ENCODE measurements at places on chromosomes 16 and 17. TPM values are rescaled to one million over a fixed set of nuclear protein-coding genes. Genes with fewer than 3 reads are reported as not detected.

The SEPTIN1 gene
- total RNA-seq = 4.2 TPM

- H3K27ac ChIP-seq = no peak overlapping the region
- no peaks in the 10 kb centered on the region for H3K36me3 ChIP-seq
- no peaks in the 10 kb centered on the region for H3K27me3 ChIP-seq
- H3K4me3 ChIP-seq = no peak overlapping the region
Measured at GRCh38 chr17:33667671-33668070, 374.6 kb upstream of the ASIC2 start.

GRCh38 chr16:80744856-80745255, 59.5 kb downstream of the CDYL2 start:
- no peaks in the 10 kb centered on the region for H3K36me3 ChIP-seq
- H3K4me3 ChIP-seq = no peak overlapping the region
- no peak overlapping the region for H3K27ac ChIP-seq
- no peaks in the 10 kb centered on the region for H3K27me3 ChIP-seq
- H3K4me1 ChIP-seq = no peaks in the 10 kb centered on the region
- DNase-seq = no peak

DNA sequence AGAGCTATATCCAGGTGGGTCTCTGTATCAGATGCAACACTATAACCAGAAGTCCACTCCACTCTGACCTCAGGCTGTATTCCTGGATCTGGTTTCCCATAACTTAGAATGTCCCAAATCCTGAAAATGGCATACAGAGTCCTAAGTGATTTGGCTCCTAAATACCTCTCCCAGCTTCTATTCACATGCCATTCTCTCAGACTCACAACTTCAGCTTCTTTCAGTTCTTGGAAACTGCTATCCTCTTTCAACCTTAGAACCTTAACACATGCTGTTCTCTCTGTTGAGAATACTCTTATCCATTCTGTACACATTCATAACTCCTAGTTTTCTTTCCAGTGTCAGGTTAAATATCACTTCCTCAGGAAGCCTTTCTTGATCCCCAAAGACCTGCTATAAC, 132.0 kb downstream of the BRIP1 start:
- H3K27ac ChIP-seq = no peak overlapping the region
- H3K27me3 ChIP-seq = no peaks in the 10 kb centered on the region
- no peak overlapping the region for H3K4me3 ChIP-seq
- no peak for DNase-seq
- H3K36me3 ChIP-seq = no peaks in the 10 kb centered on the region

The CD300A gene
- 8.0 TPM for total RNA-seq

GRCh38 chr17:67431249-67432015, 54.4 kb downstream of the PITPNC1 start:
- H3K27ac ChIP-seq = no peak overlapping the region
- H3K4me3 ChIP-seq = no peak overlapping the region
- H3K4me1 ChIP-seq = no peaks in the 10 kb centered on the region

The UMOD gene
- not detected for total RNA-seq

DNA sequence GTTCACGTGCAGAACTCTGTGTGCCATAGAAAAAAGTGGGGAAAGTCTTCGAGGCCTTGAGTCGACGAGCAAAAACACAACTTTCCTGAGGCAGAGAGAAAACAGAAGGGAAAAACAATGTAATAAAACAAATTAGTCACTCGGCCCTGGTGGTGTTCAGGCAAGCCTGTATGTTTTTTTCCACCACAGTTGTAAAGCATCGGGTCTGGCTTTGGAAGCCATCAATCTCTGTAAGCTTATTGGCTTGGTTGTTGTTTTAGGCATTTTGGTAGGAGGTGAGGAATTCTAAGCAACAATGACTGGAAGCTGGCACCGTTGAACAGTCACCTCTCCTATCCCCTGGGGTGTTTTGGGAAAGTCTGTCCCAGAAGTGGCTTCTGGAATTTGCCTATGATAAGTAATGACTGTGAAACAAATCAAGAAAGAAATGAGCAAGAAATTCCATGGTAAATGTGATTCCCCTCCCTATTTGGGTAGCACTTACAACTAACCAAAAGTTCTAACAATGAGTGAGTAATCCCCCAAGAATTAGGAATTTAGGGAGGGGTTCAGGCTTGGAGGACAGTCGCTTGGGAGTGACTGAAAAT, 2.8 kb downstream of the CDH13 start:
- no peaks in the 10 kb centered on the region for H3K36me3 ChIP-seq
- no peaks in the 10 kb centered on the region for H3K27me3 ChIP-seq
- peaks cover 74% of the 10 kb centered on the region for H3K4me1 ChIP-seq
- DNase-seq = no peak
- H3K4me3 ChIP-seq = peak overlapping the region; percentile 85

DNA sequence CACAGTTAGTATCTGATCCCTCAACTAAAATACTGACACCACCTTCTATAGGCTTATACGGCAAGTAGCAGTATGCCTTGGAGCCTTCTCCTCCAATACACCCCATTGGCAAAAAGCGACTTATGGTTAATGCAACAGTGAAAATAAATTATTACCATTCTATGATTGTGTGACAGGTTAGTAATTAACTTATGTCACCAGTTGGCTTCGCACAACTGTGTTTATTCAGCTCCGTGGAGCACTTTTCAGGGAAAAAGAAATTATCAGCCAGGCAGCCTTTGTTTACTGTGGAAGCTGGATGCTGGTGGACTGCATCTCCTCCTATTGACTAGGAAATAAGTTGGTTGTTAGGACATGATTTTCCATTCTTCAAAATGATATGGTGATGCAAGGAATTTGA, 833.8 kb upstream of the RBFOX1 start:
- H3K4me3 ChIP-seq = no peak overlapping the region
- H3K27me3 ChIP-seq = no peaks in the 10 kb centered on the region
- no peak for DNase-seq
- no peaks in the 10 kb centered on the region for H3K4me1 ChIP-seq

DNA sequence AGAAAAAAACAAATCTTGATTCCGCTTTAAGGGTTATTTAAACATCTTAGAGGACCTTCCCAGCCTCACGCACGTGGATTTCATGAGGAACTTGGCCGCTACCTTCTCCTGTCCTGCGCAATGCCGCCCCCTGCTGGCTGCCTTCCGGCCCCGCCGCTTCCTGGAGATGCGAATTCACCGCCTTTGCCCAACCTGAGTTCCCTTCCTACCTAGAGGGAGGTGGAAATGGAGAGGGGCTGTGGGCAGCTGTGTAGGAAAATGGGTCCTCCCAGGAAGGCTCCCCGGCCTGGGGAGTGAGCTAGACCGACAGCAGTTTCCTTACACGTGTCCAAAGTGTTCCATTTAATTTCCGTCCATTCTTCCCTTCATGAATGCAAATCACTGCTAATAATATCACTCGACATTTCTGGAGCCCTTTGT, 1.0 kb upstream of the ABCC12 start:
- H3K36me3 ChIP-seq = no peaks in the 10 kb centered on the region
- peak; percentile 11 for DNase-seq
- H3K4me3 ChIP-seq = no peak overlapping the region
- H3K4me1 ChIP-seq = no peaks in the 10 kb centered on the region

DNA sequence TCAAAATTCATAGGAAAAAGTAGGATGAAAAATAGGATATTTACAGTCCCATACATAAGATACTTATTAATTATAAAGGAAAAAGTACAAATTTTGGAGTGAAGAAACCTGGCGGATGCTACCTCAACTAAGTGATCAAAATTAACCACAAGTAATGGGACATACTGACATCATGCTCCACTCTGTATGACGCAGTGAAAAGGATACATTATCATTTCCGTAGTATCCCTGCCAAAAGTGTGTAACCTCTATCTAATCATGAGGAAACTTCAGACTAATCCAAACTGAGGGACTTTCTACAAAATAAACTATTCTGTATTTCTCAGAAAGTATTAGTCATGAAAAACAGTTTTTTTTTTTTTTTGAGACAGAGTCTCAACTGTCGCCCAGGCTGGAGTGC, 60.5 kb downstream of the TRIM37 start:
- no peak for DNase-seq
- peaks cover 31% of the 10 kb centered on the region for H3K36me3 ChIP-seq
- no peak overlapping the region for H3K4me3 ChIP-seq
- no peaks in the 10 kb centered on the region for H3K27me3 ChIP-seq

The ASPHD1 gene
- total RNA-seq = not detected

The CCL3 gene
- total RNA-seq = 7.3 TPM

DNA sequence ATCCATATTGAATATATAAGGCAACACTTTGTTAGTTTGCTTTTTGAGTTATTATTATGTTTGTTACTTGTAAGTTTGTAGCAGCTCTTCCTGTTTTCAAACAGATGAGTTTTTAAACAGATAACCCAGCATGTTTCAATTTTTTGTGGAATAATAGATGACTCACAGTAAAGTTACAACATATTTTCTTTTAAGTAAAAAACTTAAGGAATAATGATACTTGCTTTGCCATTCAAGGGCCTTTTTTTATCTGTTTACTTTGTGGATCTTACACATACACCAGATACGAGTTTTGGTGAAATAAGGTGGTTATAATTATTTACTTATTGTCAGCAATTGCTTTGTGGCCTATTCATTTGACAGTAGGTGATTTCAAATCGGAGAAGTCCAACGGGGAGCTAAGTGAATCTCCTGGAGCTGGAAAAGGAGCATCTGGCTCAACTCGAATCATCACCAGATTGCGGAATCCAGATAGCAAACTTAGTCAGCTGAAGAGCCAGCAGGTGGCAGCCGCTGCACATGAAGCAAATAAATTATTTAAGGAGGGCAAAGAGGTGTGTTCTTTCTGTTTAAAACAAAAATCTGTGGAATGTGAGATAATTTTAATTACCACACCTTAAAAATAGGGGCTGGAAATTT, 66.3 kb downstream of the BPTF start:
- no peaks in the 10 kb centered on the region for H3K27me3 ChIP-seq
- H3K4me1 ChIP-seq = no peaks in the 10 kb centered on the region
- DNase-seq = no peak
- H3K4me3 ChIP-seq = no peak overlapping the region

- DNase-seq = no peak
- peak overlapping the region; percentile 55 for H3K27ac ChIP-seq
- H3K4me3 ChIP-seq = no peak overlapping the region
- no peaks in the 10 kb centered on the region for H3K36me3 ChIP-seq
- H3K4me1 ChIP-seq = peaks cover 35% of the 10 kb centered on the region
Measured at GRCh38 chr17:49779739-49780231, 8.7 kb upstream of the KAT7 start.

DNA sequence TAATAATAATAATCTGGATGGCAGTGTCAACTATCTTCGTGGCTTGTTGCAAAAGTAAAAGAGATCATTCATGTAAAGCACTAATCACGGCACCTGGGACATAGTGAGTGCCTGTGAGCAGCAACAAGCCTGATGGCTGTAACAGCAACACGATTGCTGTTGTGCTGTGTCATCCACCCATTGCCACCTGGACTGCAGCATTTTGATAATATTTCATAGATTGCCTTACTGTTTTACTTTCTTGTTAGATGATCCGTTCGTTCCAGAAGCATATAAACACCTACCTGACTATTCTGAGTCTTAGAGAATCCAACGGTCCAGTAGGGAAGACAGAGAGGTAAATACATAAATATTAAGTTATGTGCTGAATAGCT, 3.1 kb upstream of the MRPS23 start:
- H3K36me3 ChIP-seq = no peaks in the 10 kb centered on the region
- peaks cover 40% of the 10 kb centered on the region for H3K4me1 ChIP-seq
- no peak for DNase-seq
- H3K27ac ChIP-seq = peak overlapping the region; percentile 92

The TP53TG3B gene
- not detected for total RNA-seq

- no peak overlapping the region for H3K4me3 ChIP-seq
- no peaks in the 10 kb centered on the region for H3K27me3 ChIP-seq
- no peaks in the 10 kb centered on the region for H3K36me3 ChIP-seq
- no peaks in the 10 kb centered on the region for H3K4me1 ChIP-seq
- no peak overlapping the region for H3K27ac ChIP-seq
- DNase-seq = no peak
Measured at GRCh38 chr17:2974347-2974746, 89.1 kb downstream of the OR1D5 start.

DNA sequence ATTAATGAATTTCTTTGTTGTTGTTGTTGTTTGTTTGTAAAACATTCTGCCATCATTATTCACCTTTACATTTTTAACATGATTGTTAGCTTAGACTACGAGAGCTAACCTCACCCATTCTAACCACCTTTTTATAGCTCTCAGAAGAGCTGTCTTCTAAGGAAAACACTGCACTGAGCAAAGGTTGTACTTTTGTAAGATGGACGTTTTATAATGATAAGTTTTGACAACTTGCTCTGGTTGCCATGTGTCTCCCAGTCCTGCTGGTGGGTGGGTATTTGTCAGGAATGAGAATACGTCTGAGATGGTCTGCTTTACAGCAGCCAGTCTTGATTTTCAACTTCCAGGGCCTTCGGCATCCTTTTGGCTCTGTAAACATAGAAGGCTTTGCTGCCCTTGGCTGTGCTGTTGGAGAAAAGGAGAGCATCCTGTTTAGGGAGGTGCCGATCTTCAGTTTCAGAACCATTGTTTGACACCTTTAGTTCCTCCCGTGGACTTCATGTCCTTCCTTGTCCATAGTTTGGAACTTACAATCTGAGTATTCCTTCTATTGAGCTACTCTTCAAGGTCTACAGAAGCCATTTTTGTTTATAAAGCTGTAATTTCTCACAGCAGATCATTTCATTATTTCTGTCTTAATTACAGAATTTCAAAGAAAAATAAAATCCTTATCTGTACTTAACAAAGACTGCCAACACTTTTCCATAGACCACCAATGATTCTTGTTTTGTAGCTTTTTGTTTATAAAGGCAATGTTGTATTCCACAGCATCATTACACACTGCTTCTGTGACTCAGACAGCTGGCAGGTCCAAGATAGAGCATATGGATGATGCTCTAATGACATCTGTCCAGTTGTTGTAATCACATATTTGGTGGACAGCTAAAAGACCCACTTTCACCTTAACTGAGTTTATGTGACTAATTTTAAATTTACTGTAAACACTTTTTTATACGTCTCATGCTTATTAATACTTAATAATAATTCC, 270.1 kb upstream of the TBX2 start:
- peaks cover 21% of the 10 kb centered on the region for H3K4me1 ChIP-seq
- H3K27ac ChIP-seq = peak overlapping the region; percentile 56
- H3K27me3 ChIP-seq = no peaks in the 10 kb centered on the region
- no peaks in the 10 kb centered on the region for H3K36me3 ChIP-seq
- no peak for DNase-seq
- no peak overlapping the region for H3K4me3 ChIP-seq

- no peak overlapping the region for H3K4me3 ChIP-seq
- H3K27ac ChIP-seq = no peak overlapping the region
- H3K4me1 ChIP-seq = no peaks in the 10 kb centered on the region
- no peak for DNase-seq
- no peaks in the 10 kb centered on the region for H3K36me3 ChIP-seq
Measured at GRCh38 chr17:67619555-67619954, 98.2 kb upstream of the NOL11 start.
